ENCODE measurements at places on chromosomes 6 and 20.
A peak's percentile ranks its signal among the peaks of the same experiment; 100 is the strongest.

DNA sequence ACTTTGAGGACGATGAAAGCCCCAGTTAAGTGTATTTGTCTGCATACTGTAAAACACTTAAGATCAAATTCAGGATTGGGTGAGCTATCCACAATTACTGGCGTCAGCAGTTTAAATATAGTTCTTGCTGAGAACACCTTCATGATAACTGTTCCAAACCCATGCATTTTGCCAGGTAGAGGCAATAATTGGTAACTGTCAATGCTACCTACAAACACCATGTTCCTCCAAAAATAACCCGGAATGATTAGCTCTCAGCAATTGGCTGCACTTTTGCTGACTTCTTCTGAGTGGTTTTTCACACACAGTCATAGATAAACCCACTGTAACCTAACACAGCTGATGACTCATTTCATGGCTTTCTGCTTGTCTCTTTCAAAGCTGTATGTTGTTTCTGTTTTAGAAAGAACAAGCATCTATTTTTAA is 1358.6 kb upstream of the GJE1 start:
- H3K36me3 ChIP-seq: no peaks in the 10 kb centered on the region
- H3K4me3 ChIP-seq: no peak overlapping the region
- no peak for DNase-seq
- no peak overlapping the region for H3K27ac ChIP-seq

DNA sequence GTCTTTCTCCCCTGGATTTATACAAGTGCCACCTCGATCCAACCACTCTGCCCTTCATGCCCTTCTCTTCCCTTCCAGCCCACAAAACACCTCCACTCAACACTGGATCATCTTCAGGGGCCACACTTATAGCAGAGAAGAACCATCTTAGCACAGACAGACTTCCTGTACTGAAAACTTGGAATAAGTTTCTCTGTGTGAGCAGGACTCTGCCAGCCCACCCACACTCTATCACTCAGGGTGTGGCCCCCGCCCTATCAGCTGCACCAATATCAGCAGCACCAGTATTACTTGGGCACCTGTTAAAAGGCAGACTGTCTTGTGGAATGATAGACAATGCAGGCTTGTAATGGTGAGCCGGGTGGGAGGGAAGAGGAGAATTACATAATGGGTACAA is 86.7 kb downstream of the SCML4 start:
- H3K4me1 ChIP-seq: no peaks in the 10 kb centered on the region
- H3K4me3 ChIP-seq: no peak overlapping the region
- peaks cover 2% of the 10 kb centered on the region for H3K36me3 ChIP-seq

- peak; percentile 85 for DNase-seq
- H3K27ac ChIP-seq: peak overlapping the region; percentile 72
- H3K4me3 ChIP-seq: no peak overlapping the region
- peaks cover 16% of the 10 kb centered on the region for H3K36me3 ChIP-seq
- H3K4me1 ChIP-seq: peaks cover 37% of the 10 kb centered on the region
Measured at GRCh38 chr6:137873273-137873762, 6.3 kb downstream of the TNFAIP3 start.

GRCh38 chr6:148629592-148630465 is 117.0 kb upstream of the UST start:
- no peaks in the 10 kb centered on the region for H3K4me1 ChIP-seq
- H3K36me3 ChIP-seq: no peaks in the 10 kb centered on the region
- no peaks in the 10 kb centered on the region for H3K27me3 ChIP-seq
- H3K4me3 ChIP-seq: no peak overlapping the region

- no peaks in the 10 kb centered on the region for H3K27me3 ChIP-seq
- H3K36me3 ChIP-seq: no peaks in the 10 kb centered on the region
- DNase-seq: no peak
- H3K4me3 ChIP-seq: peak overlapping the region; percentile 69
- peak overlapping the region; percentile 82 for H3K27ac ChIP-seq
- peaks cover 36% of the 10 kb centered on the region for H3K4me1 ChIP-seq
Measured at GRCh38 chr20:32742322-32743236, 688 bp downstream of the COMMD7 start.

- no peak overlapping the region for H3K27ac ChIP-seq
- peaks cover 7% of the 10 kb centered on the region for H3K4me1 ChIP-seq
- H3K36me3 ChIP-seq: no peaks in the 10 kb centered on the region
Measured at GRCh38 chr6:3811191-3811590, 38.0 kb upstream of the FAM50B start.

DNA sequence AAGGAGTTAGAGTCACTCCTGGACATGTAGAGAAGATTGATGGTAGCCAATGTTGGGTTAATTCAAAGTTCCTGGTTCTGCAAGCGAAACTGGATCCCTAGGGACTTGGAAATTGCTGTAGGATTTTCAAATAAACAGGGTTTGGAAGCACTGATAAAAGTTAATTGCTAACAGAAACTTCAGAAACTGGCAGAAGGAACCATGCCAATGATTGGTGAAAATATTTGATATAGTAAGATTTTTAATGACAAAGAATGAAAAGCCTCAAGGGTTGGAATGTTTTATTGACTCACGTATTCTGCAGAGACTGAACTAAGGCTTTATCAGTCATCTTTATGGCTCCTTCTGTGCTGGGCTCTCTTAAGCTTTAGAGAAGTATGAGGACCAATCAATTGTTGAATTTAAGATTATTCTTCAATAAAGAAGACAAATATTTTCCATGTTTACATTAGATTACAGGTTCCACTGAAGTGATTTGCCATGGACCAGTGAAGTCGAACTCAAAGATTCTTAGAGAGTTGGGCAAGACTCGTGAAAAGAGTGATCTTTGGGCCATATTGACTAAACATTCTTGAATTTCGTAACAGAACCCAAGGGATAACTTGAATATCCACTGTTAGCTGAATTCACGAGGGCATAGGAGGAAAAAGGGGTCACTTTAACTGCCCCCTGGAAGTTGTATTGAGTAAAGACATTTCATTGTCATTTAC is 371.4 kb downstream of the HDGFL1 start:
- H3K27ac ChIP-seq: no peak overlapping the region
- H3K27me3 ChIP-seq: no peaks in the 10 kb centered on the region
- peaks cover 8% of the 10 kb centered on the region for H3K4me1 ChIP-seq
- H3K36me3 ChIP-seq: no peaks in the 10 kb centered on the region

DNA sequence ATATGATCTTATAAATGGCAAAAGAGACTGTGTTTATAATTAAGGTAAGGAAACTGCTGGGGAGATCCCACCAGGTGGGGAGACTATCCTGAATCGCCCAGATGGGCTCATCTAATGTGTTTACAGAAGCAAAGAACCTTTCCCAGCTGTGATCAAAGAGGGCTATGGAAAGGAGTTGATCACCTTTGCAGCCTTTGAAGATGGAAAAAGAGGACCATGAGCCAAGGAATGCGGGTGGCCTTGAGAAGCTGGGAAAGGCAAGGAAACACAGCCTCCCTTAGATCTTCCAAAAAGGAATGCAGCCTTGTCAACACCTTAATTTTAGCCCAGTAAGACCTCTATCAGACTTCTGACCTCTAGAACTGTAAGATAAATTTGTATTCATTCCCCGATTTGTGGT is 66.5 kb upstream of the ADGRG6 start:
- H3K27me3 ChIP-seq: no peaks in the 10 kb centered on the region
- no peaks in the 10 kb centered on the region for H3K36me3 ChIP-seq
- H3K4me3 ChIP-seq: no peak overlapping the region
- H3K27ac ChIP-seq: no peak overlapping the region
- H3K4me1 ChIP-seq: no peaks in the 10 kb centered on the region
- no peak for DNase-seq

- no peaks in the 10 kb centered on the region for H3K27me3 ChIP-seq
- H3K4me3 ChIP-seq: no peak overlapping the region
- no peaks in the 10 kb centered on the region for H3K36me3 ChIP-seq
- peaks cover 32% of the 10 kb centered on the region for H3K4me1 ChIP-seq
Measured at GRCh38 chr6:33604941-33605854, 15.9 kb upstream of the ITPR3 start.

- no peak for DNase-seq
- H3K27ac ChIP-seq: no peak overlapping the region
- no peaks in the 10 kb centered on the region for H3K36me3 ChIP-seq
- H3K4me3 ChIP-seq: no peak overlapping the region
- H3K4me1 ChIP-seq: peaks cover 46% of the 10 kb centered on the region
Measured at GRCh38 chr6:88377976-88378568, 211.9 kb upstream of the CNR1 start.

- peak; percentile 74 for DNase-seq
- H3K27me3 ChIP-seq: no peaks in the 10 kb centered on the region
- peaks cover 37% of the 10 kb centered on the region for H3K4me1 ChIP-seq
- H3K4me3 ChIP-seq: peak overlapping the region; percentile 62
- H3K36me3 ChIP-seq: no peaks in the 10 kb centered on the region
- H3K27ac ChIP-seq: peak overlapping the region; percentile 99
Measured at GRCh38 chr6:292506-293192, 362 bp downstream of the DUSP22 start.

- H3K4me3 ChIP-seq: no peak overlapping the region
- no peaks in the 10 kb centered on the region for H3K27me3 ChIP-seq
- no peak for DNase-seq
- no peak overlapping the region for H3K27ac ChIP-seq
Measured at GRCh38 chr6:167993169-167993568, 4.3 kb upstream of the KIF25 start.

DNA sequence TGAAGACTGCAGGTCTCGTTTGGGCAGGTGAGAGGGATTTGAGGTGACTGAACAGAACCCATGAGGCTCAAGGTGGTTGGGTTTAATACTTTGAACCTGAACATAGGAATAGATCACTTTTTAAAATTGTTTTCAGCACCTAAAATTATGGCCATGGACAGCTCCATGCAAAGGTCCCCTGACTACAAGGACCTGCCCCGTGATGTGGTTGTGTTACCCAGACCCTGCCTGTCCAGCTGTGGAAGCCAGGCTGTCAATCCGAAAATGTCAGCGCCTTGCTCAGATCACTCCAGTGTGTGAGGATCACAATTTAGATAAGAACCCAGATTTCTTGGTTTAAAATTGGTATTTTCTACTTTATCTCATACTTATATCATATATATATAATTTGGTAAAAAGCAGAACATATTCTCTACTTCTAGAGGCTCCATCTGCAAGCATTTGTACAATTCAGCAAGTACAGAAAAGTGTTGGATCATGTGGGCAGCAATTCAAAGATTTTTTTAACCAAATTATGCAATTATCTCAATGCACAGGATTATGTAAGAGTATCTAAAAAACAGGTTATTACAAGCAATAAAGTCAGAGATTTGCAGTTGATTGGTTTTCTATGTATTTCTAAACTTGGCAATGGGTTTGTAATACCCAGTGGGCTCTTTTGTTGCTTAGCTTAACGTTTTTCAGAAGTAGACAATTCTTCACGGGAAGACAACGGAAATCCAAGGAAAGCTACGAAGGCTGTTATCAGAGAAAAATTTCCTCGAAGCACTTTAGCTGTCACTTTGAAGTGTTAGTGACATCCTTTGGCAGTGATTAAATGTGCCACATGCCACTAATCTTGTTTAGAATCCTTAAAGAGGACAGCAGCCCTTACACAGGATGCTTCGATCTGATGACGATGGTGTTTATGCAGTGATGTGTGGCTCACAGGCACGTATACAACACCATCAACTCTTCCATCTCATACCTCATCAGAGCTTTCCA is 24.1 kb upstream of the RPS6KA2 start:
- H3K27ac ChIP-seq: no peak overlapping the region
- no peaks in the 10 kb centered on the region for H3K4me1 ChIP-seq
- DNase-seq: no peak
- peaks cover 9% of the 10 kb centered on the region for H3K27me3 ChIP-seq

DNA sequence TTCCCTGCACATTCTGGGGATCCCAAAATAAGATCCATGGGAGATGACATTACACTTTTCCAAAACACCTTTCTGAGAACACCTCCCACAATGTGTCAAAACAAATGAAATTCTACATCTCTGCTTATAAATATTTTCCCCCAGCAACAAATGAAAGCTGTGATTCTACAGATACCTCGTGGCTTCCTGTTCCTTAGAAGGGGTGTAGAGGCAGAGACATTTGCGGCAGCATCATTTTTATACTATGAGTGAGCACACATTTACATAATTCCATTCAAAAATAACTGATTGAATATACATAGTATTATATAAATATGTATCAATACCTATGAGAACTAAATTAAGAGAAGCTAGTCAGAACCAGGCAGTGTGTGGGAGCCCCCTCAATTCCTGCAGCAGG is 213.9 kb upstream of the JARID2 start:
- H3K36me3 ChIP-seq: no peaks in the 10 kb centered on the region
- no peaks in the 10 kb centered on the region for H3K27me3 ChIP-seq
- H3K27ac ChIP-seq: no peak overlapping the region
- H3K4me3 ChIP-seq: no peak overlapping the region
- no peaks in the 10 kb centered on the region for H3K4me1 ChIP-seq

GRCh38 chr20:43579861-43580793 is 10.6 kb upstream of the IFT52 start:
- H3K27me3 ChIP-seq: no peaks in the 10 kb centered on the region
- H3K4me3 ChIP-seq: no peak overlapping the region
- no peaks in the 10 kb centered on the region for H3K4me1 ChIP-seq
- H3K27ac ChIP-seq: no peak overlapping the region

GRCh38 chr20:20452254-20452676 is 84.4 kb downstream of the INSM1 start:
- H3K4me3 ChIP-seq: peak overlapping the region; percentile 34
- H3K27me3 ChIP-seq: no peaks in the 10 kb centered on the region
- peak overlapping the region; percentile 86 for H3K27ac ChIP-seq
- peak; percentile 14 for DNase-seq
- no peaks in the 10 kb centered on the region for H3K36me3 ChIP-seq

DNA sequence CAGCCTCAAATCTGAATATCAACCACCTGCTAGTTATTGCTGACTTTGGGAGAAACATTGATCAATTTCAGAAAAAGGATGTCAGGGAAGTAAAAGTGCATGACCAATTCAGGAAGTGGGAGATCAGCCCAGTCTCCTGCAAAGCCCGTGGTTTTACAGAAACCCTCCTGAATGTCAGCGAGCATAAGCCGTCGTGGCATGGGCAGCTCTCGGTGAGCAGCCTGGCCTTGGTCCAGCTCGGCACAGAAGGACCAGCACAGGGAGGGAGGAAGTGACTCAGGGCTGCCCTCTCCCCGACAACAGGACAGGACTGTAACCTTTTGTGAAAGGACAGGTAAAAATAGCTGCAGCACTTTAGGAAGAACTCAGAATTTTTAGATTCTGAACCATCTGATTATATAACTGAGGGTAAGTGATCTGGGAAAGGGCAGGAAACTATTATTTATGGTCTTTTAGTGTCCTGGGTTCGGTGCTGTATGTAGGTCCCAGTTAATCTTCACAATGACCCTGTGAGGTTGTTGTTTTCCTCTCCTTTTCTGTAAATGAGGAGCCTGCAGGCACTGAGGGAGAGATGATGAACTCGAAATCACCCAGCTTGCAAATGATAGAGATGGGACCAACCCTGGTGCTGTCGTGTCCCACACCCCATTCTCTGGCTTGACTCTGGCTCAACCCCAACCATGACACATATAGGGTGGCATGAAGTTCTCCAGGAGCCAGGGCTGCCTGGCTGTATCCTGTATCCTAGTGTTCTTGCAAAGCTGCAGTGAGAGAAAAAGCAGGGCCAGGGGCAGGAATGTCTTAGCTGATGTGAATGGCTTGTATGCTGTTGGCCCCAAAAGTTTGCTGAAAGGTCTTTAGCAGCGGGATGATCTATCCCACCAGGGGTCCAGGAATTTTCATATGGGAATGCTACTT is 37.6 kb downstream of the NRN1 start:
- H3K27me3 ChIP-seq: no peaks in the 10 kb centered on the region
- H3K4me3 ChIP-seq: no peak overlapping the region
- DNase-seq: peak; percentile 25
- no peaks in the 10 kb centered on the region for H3K4me1 ChIP-seq
- H3K27ac ChIP-seq: no peak overlapping the region
